ENCODE measurements at places on chromosomes 7 and 10.

DNA sequence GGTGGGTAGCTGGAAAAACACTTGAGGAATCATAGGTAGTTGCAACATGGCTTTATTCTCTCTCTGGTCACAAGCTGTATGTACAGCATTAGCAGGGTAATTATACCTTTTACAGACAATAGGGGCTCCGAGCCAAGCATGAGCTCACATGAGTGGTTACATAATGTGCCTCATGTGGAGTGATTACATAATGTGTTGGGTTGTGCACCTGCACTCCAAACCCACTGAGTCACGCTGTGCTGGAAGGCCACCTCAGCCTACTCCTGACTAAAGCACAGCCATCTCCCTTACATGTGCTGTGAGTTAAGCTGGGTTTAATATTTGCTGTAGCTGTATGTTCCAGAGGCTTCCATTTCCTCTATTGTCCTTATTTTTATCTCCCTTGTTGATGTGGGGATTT, 348.7 kb upstream of the SEMA3C start:
- DNase-seq: peak; percentile 65

DNA sequence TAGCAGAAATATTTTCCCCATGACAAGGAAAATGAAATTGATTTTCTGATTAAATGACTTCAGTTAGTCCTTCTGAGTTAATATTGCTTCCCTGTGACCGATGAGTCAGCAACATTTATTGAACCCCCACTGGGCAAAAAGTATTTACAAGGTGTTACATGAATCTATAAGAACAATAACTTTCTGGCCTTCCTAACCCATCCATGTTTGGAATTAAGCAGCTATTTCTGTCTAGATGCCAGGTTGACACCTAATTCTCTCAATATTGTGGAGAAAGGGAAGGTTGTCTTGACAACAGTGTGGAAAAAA, 112.9 kb upstream of the JAZF1 start:
- peak; percentile 36 for DNase-seq

DNA sequence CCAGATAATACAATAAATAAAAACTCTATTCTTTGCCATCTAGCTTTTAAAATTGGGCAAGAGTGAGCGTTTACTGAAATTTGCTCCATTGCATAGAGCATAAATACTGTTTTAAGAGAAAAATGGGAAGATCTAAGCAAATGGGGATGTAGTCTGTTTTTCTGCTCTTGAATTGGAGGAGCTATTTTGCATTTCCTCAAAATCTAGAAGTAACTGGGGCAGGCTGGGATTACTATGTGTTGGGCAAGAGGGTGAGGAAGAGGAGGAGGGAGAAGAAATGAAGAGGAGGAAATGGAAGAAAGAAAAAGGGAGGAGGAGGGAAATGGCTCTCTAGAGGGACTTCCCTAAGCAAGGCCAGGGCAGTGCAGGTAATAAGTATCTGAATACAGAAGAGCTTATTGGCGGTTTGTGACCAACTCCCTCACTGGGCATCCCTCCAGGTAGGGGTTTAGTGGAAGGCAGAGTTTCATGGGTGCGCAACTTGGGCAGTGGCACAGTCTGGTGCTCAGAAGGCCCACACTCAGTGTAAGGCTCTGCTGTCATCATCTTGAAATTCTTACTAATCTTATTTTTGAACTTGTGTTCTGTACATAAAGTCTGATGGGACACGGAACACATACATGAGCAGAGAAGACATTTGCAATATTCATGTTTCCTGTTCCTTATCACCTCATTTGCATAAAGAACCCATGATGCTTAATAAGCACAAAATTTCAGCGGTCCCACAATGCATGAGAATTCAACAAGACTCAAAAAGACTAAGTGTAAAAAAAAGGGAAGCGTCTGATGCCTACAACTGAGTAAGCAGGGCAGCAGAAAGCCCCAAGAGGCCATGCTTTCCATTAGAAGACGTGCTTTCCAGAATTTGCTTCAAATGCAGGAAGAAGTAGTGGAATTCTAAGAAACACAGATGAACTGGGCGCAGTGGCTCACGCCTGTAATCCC, 116.9 kb downstream of the EVX1 start:
- no peak for DNase-seq

DNA sequence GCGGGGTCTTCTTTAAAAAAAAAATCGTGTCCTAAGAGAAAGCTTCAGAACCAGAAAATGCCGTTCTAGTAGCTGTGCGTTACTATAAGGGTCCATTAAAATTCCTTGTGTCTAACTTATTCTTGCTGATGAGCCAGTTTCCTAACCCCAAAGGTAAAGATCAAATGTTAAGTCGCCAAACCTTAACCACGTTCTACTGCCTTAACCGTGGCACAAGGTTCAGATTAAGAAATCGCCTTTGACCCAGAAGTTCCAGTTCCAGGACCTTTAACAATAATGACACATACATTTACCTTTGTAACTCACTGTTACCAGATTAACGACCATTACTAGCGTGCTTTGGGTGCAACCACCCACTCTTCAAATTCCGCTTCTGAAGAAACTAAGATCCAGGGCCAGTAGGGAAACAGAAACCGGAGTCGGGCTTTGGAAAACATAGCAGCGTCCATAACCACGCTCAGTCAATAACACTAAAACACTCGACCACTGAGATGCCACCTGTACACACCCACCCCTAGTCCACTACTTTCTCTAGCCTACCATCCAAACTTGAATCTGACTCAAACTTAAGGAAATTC, 620 bp downstream of the BET1 start:
- peak; percentile 70 for DNase-seq

- peak; percentile 48 for DNase-seq
These were observed 107.0 kb upstream of the INSIG1 start for GRCh38 chr7:155190688-155191087.
